Right cardiac atrium (tissue), 5 donors: ENCODE measurements at places on chromosomes 11 and 22. TPM values are rescaled to one million over a fixed set of nuclear protein-coding genes. Genes with fewer than 3 reads are reported as not detected.

TRIM21 gene
- total RNA-seq: 9.3 TPM

DNA sequence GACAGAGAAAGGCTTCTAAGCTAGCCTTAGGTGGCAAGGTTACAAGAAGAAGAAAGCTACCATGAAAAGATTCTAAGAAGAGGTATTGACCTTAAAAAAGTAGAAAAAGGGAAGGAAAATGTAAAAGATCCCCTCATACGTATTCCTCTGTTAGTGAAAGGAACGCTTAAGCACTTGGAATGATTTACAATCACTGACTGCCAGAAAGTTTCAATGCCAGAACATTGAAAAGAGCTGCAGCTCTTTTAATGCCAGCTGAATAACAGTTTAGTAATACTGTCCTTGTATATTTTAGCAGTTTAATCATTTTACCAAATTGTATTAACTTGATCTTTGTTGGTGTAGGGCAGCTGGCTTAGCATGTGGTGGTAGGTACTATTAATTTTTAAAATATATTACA, 650.7 kb downstream of the FAM181B start:
- DNase-seq: no peak

YPEL4 gene
- 0.59 TPM for total RNA-seq

DNA sequence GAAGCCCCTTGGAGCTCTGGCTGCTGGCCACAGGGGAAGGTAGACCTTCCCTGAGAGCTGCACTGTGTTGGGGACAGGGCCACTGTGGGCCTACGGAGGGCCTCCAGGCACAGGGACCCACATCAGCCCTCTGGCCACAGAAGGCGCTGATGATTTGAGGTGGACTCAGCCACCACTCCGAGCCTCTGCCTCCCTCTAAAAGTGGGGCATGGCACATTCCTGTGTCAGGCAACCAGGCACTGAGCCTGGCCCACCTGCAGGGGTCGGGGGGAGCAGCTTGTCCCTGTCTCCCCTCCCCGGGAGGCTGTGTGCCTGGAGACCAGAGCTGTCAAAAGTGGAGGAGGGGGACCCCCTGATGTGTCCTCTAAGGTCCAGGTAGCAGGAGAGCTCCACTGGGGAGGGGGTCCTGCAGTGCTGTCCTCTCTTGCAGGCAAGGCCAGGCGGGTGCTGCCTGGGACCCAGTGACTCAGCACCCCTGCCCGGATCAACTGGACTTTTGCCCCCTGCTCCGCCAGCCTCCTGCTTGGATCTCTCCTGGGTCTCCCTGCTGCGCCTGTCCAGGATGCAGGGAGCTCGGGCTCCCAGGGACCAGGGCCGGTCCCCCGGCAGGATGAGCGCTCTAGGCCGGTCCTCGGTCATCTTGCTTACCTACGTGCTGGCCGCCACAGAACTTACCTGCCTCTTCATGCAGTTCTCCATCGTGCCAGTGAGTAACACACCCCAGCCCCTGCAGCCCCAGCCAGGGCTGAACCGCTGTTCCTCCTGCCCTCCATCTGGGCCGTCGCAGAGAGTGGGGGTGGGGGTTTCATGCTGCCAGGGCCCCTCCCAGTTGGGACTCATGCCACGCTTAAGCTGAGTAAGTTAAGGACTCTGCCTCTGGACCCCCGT, 17.5 kb upstream of the CDKN1C start:
- DNase-seq: no peak

SPDYC gene
- not detected for total RNA-seq
